ENCODE measurements at places on chromosomes 16 and 17.

- no peak for DNase-seq
These were observed 43.4 kb upstream of the CA10 start for GRCh38 chr17:52201767-52202519.

DNA sequence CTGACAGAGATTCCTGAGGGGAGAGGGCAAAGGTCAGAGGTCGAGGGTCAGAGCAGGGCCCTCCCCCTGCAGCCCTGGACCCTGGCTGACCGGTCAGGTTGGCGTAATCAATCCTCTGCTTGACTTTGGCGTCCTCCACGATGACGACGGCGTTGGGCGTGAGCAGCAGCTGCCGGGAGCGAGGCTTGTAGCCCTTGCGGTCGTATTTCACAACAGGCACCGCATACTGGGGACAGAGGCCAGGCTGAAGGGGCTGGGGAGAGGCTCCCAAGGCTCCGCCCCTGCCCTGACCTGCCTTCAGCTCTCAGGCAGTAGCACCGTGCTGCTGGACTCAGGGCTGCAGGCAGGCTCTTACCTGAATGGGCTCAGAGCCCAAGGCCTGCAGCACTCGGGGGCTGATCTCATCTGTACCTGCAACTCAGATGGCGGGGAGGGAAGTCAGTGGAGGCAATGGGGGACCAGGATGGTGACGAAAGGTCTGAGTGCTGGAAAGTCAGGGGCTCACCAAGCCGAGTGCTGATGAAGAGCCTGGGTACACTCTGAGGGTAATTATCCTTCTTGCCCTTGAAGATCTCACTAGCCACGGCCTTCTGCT is 12.0 kb upstream of the CRK start:
- DNase-seq = no peak

DNA sequence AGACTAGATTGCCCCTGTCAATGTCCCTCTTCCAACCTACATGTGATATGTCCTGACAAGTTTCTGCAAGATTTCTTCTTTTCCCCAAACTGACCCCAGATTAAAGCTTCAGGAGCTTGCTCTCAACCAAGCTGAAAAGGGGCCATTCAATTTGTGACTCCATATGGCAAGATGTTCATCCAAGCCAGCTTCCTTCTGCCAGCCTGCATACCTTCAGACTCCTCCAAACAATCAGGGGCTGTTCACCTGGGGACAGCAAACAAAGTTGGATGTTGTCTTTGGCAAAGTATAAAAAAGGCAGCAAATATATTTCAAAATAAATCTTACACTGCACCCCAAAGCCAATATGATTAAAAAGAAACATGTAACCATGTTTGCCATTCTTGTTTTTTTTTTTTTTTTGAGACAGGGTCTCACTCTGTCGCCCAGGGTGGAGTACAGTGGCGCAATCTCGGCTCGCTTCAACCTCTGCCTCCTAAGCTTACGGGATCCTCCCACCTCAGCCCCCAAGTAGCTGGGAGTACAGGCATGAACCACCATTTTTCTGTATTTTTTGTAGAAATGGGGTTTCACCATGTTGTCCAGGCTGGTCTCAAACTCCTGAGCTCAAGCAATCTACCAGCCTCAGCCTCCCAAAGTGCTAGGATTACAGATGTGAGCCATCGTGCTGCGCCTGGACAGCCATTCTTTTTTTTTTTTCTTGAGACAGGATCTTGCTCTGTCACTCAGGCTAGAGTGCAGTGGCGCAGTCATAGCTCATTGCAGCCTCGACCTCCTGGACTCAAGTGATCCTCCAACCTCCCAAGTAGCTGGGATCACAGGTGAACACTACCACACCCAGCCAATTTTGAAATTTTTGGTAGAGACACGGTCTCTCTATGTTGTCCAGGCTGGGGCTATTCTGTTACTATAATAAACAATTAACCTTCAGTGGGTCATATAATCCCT is 50.0 kb upstream of the AKAP1 start:
- no peak for DNase-seq

- no peak for DNase-seq
These were observed 691.9 kb upstream of the SOX9 start for GRCh38 chr17:71428897-71429296.

DNA sequence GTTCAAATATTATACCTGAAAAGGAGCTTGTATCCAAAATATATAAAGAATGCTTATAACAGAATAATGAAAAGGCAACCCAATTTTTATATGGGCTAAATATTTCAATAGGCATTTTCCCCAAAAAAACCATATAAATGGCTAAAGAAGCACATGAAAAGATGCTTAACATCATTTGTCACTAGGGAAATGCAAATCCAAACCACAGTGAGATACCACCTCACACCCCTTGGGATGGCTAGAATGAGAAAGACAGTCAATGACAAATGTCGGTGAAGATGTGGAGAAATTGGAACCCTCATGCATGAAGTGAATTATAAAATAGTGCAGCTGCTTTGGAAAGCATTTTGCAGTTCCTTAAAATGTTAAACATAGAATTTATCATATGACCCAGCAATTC is 3.1 kb downstream of the TNFRSF13B start:
- no peak for DNase-seq

DNA sequence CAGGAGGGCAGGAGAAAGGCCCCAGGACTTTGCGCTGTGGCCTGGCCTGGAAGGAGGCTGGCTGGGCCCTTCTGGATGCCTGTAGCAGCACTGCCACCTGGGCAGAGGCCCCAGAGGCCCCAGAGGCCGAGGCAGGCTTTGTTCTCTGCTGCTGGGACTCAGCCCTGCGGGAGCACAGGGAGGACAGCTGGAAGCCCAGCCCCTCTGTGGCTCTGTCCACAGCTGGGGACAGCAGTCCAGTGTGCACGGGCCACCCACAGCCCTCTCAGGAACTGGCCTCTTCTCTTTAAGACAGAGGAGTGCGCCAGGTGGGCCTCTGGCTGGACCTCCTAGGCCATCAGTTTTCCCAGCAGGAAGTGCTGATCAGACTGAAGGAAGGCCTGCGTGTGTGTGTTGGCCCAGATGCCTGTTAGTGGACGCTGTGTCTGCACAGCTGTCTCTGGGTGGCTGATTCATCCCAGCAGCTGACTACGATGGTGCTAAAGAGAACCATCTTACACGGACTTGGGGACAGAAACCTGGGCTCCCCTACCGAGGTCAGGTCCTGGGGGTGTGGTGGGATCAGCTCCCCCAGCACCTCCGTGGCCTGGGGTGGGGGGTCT is 26.9 kb upstream of the ZNF750 start:
- no peak for DNase-seq

DNA sequence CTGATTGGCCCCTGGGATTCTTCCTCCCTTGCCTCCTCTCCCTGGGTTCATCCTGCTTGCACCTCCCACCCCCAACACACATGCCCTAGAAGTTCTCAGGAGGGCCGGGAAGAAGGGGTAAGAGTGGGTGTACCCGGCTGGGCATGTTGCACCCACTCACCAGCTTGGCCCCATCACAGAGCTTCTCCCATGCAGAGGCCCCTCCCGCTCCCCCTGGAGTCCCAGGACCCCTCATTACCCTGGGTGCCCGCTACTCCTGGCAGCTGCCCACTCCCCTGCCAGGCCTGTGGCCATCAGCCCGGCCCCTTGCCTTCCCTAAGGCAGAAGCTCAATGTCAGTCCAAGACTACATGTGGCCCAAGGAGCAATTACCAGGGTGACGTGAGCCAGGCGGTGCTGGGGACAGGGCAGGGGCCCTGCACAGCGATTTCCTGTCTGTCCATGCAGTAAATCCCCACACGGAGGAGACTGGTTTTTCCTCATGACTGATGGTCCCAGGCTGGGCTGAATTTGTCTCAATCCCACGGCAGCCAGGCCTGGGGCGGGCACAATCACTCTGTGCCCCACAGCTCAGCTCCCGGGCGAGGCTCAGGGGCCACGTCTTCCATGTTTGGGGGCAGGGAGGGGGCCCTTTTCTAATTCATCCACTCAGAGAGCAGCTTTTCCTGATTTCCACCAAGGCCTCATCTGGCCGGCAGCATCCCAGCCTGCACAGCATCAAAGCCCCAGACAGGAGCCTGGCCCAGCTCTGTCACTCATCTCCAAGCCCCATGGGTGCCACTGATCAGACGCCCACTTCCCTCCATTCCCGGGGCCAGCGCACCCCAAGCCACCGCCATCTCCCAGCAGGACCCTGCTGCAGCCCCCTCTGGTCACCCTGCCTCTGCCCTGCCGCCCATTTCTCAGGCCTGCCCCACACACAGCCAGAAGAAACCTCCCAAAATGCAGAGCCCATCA is 234.7 kb downstream of the KATNIP start:
- no peak for DNase-seq

GRCh38 chr17:60526726-60527125 is 684 bp upstream of the APPBP2 start:
- DNase-seq = no peak

DNA sequence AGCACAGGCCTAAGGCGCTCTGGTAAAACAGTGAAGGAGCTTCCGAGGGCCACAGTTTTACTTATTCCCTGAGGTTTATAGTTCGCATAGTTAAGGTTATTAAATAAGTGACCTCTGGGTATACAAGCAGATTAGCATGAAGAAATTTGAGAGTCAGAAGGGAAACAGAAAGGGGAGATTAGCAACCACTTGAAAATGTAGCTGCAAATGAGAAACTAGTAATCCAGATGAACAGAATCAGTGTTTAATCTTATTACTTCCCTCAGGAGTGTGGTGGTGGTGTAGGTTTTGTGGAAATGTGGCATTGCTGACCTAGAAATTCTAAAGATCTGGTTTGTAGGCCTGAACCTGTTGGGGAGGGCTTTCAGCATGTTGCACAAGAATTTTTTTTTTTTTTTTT is 130.4 kb downstream of the CCDC182 start:
- no peak for DNase-seq

GRCh38 chr17:62693616-62694409 is 66.3 kb downstream of the MRC2 start:
- no peak for DNase-seq

- no peak for DNase-seq
These were observed 403.0 kb downstream of the SEC14L1 start for GRCh38 chr17:77543801-77544200.
